ENCODE measurements at places on chromosomes 16 and 17.

DNA sequence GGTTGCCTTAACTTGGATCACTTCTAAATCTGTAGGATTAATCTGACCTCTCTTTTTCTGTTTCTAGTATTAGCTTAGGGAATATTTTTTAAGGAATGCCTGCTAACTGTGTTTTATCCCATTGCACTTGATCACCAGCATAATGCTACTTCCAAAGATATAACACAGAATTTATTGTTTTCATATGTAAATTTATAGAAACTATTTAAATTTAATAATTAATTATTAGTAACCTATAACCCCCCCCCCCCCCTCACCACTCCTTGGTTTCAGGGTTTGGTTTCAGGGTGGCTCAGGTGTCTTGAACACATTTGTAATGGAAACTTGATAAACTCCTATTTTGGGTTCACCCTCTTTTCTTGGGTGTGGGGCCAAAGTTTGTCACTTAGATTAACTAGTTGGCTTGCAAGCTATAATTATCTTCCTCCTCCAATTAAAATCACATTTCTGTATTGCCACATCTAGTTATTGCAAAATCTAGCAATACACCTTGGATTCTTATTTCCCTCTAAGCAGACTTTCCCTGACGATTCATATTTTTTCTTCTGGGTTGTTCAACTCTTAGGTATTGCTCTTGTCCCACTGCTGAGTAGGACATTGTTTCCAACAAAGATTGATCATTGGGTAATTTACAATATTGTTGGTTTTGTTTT, 18.3 kb downstream of the KRT12 start:
- no peak for DNase-seq

- DNase-seq: no peak
Observed at GRCh38 chr16:23323224-23324030, 21.3 kb downstream of the SCNN1B start.

- no peak for DNase-seq
Observed at GRCh38 chr16:67539691-67540635, 11.3 kb downstream of the RIPOR1 start.

- no peak for DNase-seq
Observed at GRCh38 chr16:15509593-15510535, 75.5 kb downstream of the BMERB1 start.

- no peak for DNase-seq
Observed at GRCh38 chr16:19677402-19677801, 40.6 kb downstream of the KNOP1 start.

GRCh38 chr17:30332057-30332542, 1.8 kb downstream of the TMIGD1 start:
- DNase-seq: no peak

GRCh38 chr16:67150833-67151396, at the start of gene B3GNT9:
TSS of gene B3GNT9 (minus strand) at chr16:67150998. CDS start at chr16:67150485, 513 bp downstream.
- no peak for DNase-seq

GRCh38 chr16:51131619-51132018, 19.5 kb downstream of the SALL1 start:
- no peak for DNase-seq

GRCh38 chr17:27471321-27472269, 15.3 kb downstream of the KSR1 start:
- DNase-seq: no peak

GRCh38 chr17:34820248-34820801, 140.9 kb downstream of the CCT6B start:
- no peak for DNase-seq

DNA sequence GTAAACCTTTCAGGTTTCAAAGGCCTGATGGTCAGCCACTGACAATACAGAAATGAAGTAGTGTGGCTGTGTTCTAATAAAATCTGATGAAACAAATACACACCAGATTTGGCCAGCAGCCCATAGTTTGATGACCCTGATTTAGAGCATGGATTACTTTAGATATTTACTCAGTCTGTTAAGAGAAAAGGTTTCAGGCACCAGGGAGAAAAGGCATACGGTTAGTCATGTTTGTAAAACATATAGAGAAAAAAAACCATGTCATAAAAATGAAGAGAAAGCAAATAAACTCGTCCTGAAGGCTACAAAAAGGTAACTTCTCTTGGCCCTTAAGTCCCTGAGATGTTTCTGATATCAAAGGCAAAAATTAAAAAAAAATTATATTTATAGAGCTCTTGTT, 112.1 kb downstream of the ADAMTS18 start:
- DNase-seq: no peak

GRCh38 chr16:83808573-83809014, 816 bp downstream of the HSBP1 start:
- no peak for DNase-seq

DNA sequence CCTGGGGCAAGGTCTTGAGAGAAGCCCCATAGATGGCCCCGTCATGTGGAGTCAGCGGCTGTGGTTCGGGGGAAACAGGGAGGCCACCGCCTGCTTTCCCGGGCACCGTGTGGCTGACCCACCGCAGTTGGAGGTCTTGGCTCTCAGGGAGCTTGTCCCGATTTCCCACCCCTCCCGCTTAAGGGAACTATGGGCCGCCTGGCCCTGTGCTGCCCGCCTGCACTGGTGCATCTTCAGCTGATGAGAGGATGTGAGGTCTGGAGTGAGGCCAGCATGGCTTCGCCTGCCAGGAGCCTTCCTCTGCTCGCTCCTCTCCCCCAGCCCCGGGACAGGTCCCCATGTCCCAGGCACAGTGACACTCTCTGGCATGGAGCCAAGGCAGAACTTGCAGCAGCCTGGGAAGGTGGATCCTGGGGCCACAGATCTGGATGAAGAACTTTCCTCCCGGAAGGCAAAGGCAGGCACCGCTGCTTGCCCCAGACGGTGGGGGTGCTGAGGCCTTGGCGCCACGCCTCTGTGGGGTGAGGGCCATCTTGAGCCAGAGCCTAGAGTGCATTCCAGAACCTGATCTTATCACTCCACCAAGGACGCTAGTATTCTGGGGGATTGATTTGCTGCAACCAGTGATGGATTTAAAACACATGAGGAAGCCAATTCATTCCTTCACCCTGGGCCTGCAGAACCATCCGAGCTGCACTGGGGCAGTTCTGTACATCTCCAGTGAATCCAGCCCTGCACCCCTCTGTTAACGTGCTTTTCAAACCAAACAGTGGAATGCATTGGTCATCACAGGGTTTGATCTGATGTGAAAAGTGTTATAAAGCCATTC, 178.6 kb upstream of the TNRC6C start:
- DNase-seq: no peak

DNA sequence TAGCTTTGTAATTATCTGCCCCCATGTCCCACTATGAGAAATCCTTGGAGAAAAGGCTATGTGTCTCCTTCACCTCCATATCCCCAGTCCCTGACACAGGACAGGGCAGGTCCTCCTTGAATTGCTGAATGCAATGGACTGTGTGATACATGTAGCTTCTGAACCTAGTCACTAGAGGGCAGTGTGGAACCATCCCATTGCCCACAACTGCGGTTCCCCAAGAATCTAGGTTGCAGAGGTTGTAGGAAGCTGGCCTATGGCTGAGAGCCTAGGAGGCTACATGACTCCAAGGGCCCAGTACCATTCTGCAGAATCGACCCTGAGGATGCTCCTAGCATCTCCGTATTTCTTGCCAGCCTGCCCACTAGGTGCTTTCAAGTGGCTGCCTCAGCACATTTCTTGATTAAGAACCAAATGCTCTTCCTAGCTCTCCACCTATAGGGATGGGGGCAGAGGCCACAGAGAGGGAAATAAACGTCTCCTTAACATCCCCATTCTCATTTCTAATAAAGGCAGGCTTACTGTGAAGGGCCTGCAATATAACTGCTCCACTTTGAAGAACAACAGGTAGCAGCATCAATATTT, 394.0 kb downstream of the CA10 start:
- DNase-seq: peak; percentile 1

GRCh38 chr17:32298298-32298697, 32.7 kb downstream of the RHBDL3 start:
- DNase-seq: no peak

- no peak for DNase-seq
Observed at GRCh38 chr17:80384078-80384960, 30.6 kb upstream of the ENDOV start.

DNA sequence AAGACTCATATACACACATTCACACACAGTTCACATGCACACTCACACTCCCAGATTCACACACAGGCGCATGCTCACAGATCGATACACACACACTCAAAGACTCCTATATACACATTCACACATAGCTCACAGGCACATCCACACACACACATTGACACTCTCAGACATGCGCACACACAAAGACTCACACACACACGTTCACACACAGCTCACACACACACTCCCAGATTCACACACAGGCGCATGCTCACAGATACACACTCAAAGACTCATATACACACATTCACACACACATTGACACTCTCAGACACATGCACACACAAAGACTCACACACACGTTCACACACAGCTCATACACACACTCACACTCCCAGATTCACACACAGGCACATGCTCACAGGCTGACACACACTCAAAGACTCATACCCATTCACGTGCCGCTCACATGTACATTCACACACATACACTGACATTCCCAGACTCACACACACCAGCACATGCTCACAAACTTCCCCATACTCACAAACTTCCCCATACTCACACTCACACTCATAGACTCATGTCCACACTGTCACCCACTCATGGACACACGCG, 25.6 kb upstream of the KRT17 start:
- DNase-seq: no peak

DNA sequence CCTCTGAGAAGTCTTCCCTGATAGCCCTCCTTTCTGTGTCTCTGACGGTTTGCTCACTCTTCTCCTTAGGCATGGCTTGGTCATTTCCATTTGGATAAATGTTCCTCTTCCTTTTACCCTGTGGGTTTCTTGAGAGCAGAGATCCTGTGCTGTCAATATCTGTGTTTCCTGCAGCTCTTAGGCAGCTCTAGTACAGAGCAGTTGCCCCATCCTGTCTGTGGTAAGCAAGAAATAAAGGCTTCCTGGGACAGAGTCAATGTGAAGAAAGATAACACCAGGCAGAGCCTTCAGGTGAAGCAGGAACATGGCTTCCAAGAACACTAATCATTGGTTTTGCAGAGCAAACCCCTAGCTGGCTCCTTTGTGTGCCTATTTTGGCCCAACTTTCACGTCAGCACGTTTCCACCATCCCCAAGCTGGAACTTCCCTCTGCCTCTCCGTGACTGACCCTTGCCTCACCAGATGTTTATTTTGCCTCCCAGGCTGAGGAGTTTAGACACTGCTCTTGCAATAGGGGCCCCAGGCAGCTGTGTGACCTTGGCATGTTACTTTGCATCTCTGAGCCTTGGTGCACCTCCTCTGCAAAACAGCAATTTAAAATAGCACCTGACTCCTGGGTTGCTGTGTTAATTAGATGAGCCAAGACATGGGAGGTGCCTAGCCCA, 49.6 kb upstream of the SIAH1 start:
- peak; percentile 67 for DNase-seq
